ENCODE measurements at places on chromosomes 3 and 15.

GRCh38 chr3:100106531-100107141, 7.7 kb downstream of the FILIP1L start:
- DNase-seq, result no peak

- no peak for DNase-seq
These were observed 27.2 kb upstream of the EDEM1 start for GRCh38 chr3:5160321-5160720.

DNA sequence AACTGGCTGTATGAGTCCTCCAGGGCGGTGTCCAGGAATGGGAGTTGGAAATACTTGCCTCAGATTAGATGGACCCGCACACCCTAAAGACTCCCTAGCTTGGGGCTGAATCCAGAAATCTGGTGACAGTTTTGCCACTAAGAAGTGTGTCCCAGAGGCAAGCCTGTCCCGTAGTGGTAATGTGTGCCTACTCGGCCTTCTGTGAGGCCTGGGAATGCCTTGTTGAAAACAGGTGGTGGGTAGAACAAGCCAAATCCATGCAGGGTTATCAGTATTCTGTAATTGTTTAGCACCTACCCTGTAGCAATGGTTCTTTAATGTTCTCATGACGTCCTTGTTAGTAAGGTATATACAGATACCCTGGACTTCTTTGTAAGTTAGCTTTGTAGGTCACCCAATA, 1.6 kb downstream of the C3orf52 start:
- no peak for DNase-seq

DNA sequence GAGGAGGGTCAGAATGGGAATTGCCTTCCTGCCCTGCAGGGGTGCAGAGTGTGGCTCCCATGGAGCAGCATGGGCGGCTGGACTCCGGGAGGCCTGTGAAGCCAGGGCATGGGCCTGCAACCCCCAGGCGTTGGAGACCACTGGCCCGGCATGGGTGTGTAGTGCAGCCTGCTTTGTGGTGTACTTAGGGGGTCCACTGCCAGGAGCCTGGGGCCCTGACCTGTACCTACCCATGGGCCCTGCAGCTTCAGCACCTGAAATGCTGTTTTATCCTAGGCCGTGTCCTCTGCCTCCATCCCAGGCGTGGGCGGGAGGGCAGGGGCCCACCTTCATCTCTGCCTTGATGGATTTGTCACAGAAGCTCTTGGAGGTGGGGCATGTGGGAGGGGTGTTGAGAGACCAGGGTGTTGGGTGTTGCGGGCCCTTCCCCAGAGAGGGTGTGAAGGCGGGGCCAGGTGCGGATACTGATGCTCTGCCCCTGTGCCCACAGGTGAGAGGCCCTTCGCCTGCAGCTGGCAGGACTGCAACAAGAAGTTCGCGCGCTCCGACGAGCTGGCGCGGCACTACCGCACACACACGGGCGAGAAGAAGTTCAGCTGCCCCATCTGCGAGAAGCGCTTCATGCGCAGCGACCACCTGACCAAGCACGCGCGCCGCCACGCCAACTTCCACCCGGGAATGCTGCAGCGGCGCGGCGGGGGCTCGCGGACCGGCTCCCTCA, 45.0 kb downstream of the KLF13 start:
- DNase-seq, result no peak
